ENCODE measurements at places on chromosomes 12 and 14. TPM values are rescaled to one million over a fixed set of nuclear protein-coding genes. Genes with fewer than 3 reads are reported as not detected.

DNA sequence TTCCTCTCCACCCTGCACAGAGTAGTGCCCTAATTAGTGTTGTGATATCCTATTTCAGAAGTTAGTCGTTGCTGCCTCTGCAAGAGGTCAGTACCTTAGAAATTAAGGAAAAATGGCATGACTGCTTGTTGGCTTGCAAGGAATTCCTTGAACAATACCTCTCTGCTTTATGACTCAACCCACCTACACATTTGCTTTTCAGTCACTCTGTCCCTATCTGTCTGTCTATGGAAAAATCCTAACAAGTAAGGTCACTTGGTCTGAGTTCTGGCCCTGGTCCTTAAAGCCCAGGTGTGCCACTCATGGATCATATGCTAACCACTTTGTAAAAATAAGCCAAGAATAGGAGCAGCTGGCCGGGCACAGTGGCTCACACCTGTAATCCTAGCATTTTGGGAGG, 116.4 kb upstream of the ATF1 start:
- peak; percentile 16 for DNase-seq

DNA sequence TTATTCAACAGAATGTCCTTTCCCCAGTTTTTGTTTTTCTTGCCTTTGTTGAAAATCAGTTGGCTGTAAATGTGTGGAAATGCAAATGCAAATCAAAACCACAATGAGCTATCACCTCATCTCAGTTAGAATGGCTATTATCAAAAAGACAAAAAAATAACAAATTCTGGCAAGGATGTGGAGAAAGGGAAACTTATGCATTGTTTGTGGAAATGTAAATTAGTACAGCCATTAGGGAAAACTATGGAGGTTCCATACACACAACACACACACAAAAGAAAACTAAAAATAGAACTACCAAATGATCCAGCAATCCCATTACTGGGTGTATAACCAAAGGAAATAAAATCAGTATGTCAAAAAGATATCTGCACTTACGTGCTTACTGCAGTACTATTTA, 518.8 kb upstream of the ATXN7L3B start:
- DNase-seq: no peak

ISCU gene
- 136 TPM for total RNA-seq

- peak; percentile 64 for DNase-seq
Measured at GRCh38 chr14:34502545-34503225, 36.8 kb downstream of the EAPP start.

DNA sequence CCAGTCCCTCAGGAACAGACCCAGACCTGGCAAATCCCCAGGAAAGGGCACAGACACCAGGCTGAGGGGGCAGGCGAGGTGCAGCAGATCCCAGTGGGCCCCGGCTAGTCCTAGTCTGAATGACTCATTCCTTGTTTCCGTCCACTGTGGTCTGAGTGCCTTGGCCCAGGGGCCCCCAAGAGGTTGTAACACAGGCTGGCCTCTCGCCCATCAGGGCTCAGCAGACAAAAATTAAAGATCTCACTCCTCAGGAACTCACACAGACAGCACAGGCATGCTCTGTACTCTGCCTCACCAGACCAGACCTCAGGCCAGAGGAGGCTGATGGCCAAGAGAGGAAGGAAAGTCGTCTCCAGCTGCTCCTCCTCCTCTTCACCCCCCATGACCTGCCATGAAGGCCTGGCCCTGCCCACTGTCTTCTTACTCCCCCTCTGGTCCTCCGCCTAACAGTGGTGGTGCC, 7.7 kb upstream of the LTBP2 start:
- DNase-seq: peak; percentile 99

GRCh38 chr12:104063712-104064030, 660 bp upstream of the HCFC2 start:
- peak; percentile 60 for DNase-seq

DNA sequence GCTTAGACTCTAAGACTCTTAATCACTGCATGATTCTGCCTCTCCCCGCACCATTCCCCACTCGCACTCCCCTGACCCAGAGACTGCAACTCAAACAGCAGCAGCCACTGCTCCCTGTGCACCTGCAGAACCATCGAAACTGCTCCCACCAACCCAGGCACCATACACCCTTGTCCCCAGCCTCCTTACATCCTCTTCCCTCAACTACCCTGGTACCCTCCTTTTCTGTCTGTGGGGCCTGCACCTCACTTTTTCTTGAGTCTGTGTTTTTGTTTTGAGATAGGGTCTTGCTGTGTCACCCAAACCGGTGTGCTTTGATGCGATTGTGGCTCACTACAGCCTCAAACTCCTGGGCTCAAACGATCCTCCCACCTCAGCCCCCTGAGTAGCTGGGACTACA, 69.4 kb downstream of the RNFT2 start:
- no peak for DNase-seq

TEX52 gene
- not detected for total RNA-seq

DNA sequence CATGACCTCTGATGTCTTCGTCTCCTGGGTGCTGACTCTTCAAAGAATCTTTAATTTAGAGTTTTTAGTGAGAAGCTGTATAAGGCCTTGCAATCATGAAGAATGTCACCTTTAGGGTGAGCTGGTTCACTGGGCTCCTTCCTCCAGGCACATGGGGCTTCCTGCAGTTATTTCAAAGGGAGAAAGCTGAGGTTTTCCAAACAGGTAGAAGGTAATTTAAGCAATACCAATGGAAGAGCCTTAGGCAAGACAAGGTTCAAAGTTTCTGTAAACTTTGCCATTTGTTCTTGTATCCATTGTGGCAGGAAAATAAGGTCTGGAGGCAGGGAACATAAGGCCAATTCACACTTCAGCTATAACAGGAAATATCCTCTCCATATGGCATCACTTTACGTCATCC, 88.0 kb upstream of the EIF5 start:
- DNase-seq: no peak

FAR2 gene
- total RNA-seq: 22.5 TPM

DNA sequence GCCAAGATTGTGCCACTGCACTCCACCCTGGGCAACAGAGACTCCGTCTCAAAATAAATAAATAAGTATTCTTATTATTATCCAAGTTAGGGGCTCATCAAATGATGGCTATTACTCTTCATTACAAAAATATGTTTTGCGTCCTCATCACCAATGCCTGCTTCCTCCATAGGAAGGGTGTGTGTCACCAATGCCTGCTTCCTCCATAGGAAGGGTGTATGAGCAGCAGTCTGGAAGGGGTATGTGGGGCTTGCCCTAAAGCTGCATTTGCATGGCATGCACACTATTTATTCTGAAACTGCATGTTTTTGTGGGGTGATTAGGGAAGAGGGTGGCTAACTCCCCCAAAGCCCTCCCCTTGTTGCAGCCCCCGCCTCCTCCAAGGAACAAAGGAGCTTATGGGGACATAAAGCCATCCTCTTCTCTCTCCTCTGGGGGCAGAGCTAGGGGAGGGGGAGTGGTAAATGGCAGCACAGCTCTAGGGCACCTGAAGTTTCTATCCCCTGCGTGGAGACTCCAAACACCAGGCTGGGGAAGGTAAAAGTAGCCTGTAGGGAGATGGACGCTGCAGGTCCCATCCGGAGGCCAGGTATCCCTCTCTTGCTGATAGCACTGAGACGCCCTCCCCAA, 1.3 kb downstream of the CAMKK2 start:
- no peak for DNase-seq

Measured in fibroblast of the aortic adventitia (primary cell).